ENCODE measurements at places on chromosomes 11 and 22.

DNA sequence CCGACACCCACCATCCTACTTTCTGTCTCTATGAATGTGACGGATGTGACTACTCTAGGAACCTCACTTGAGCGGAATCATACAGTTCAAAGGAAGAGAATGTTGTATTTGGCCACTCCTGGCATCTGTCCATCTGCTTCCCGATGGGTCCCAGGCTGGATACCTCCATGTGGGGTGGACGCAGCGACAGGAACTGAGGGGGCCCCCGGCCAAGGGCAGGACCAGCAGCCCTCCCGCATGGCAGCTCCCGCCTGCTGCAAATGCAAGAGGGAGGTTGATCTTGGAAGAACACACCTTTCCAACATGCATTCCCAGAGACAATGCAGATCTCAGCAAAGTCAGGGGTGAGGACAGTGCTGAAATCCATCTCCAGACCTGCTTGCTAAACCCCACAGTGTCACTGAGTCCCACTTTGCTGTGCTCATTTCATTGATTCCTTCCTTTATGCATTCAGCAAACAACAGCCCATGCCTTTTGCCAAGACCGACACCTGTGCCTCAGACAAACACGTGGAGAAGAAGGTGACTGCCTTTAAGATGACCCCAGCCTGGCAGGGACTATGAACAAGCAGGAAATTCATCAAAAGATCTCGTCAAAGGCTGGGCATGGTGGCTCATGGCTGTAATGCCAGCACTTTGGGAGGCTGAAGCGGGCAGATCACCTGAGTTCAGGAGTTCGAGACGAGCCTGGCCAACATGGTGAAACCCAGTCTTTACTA lies 246.2 kb downstream of the CTTN start:
- no peak for DNase-seq

- DNase-seq, result peak; percentile 67
These were observed 862 bp upstream of the CENATAC start for GRCh38 chr11:118996926-118997626.

DNA sequence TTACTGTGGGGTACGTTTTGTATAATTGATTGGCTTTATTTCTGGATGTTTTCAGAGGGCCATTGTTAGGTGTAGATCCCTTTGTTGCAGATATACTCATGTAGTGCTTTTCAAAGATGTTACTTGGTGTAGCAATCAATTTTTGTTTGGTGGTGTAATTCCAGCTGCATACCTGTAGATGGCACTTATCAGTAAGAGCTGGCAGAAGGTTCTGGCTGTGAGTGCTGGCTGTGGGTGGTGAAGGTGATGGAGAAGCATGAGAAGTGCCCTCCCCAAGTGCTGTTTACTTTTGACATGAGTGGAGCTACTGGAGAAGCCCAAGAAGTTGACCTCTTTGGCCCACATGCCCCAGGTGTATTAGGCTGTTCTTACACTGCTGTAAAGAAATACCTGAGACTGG lies 1074.9 kb downstream of the FAM181B start:
- peak; percentile 1 for DNase-seq

GRCh38 chr11:86335131-86335767 lies 33.2 kb downstream of the HIKESHI start:
- no peak for DNase-seq

- DNase-seq, result no peak
These were observed 876 bp upstream of the UBE2L6 start for GRCh38 chr11:57568330-57568766.

DNA sequence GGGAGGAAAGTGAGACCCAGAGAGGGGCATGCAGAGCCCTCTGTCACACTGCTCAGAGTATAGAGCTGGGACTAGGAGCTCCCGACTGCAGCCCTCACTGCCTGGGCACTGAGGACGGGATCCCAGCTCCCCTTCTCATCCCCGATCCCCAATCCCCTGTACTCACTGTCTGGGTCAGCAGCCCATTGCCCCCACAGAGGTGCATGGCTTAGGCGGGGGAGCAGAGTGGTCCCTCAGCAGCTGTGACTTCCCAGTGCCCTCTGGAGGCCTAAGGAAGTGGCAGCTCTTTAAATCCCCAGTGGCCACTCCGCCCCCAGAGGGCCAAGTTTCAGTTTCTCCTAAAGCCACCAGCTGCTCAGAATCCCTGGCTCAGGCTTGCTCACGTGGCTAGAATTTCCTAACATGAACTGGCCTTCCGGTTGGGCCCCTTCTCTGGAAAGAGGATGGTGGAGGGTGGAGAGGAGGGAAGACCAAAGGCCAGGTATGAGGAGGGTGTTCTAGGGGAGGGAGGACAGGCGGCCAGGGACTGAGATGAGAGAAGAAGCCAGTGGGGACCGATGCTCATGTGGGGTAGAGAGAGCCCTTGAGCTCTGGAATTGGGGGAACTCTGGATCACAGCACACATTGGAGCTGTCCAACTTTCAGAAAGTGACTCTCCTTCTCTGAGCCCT lies at the start of gene BATF2:
BATF2 (minus strand) TSS at position 262 of the 671 bp plus-strand sequence; CDS start at position 205, 57 bp downstream.
- DNase-seq, result no peak

DNA sequence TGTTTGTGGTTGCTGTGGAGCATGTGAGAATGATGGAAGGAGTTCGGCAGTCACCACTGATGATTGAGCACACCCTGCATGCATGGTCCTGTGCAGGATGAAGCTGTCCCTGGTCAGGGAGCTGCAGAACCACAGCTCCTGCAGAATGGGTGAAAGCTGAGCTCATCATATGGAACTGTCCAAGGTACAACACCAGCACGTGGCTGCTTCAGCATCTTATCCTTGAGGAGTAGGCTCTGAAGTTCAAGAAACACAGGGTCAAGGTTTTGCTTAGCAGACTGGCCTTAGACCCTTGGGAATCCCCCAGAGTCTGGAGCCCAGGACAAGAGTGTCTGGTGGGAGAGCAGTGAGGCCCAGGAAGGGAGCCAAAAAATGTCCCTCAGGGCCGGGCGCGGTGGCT lies 182.4 kb upstream of the LARGE1 start:
- no peak for DNase-seq

GRCh38 chr22:33028234-33028633 lies 29.9 kb downstream of the SYN3 start:
- DNase-seq, result no peak

GRCh38 chr11:20278727-20279126 lies 84.8 kb upstream of the HTATIP2 start:
- DNase-seq, result no peak

- no peak for DNase-seq
These were observed 1121.8 kb downstream of the TBC1D22A start for GRCh38 chr22:47884200-47884599.

GRCh38 chr22:43136255-43136654 lies 6.9 kb downstream of the MCAT start:
- peak; percentile 21 for DNase-seq

DNA sequence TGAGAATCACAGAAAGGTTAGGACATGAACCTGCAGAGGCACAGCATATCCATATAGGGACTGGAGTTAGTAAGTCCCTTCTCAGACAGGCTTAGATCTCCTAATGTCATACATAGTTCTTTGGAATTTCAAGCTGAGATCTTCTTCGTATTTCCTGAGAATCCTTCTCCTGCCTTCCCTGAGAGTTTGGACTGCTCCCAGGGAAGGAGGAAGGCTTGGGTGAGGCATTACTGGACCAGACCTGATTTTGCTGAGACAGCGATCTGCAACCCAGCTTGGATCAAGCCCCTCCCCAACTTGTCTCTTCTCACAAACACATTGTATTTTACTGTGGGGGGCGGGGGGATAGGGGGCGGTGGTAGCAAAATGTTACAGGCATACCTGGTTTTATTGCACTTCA lies 108.5 kb downstream of the TSPAN18 start:
- DNase-seq, result no peak

DNA sequence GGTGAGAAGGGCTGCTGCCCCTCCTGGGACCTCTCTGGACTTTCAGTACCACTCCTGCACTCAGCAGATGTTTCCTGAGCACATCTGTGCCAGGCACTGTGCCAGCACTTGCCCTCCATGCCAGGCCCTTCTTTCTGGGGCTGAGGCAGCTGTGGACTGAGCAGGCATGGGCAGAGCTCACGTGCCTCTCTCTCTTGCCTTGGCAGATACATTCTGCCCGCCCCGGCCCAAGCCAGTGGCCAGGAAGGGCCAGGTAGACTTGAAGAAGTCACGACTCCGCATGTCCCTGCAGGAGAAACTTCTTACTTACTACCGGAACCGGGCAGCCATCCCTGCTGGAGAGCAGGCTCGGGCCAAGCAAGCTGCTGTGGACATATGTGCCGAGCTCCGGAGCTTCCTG lies 8.3 kb upstream of the ATF4 start:
- DNase-seq, result no peak

- no peak for DNase-seq
These were observed 65.7 kb upstream of the NUP50 start for GRCh38 chr22:45098056-45098455.

DNA sequence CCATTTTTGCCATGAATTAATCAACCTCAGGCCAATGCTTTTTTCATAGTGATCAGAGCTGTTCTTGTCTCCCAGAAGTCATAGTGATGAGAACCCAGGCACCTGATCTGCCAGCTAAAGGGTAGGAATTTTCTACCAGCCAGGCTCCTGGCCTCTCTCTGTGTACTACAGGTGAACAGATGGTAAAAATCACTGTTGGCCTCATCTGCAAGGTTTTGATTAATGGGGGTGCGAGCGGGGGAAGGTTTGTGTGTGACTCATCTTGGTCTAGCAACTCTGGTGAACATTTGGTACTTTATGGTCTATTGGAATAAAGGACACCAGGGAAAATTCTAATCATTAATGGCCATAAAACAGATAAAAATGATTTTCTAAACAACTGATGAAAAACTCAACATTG lies 14.4 kb upstream of the APOL4 start:
- no peak for DNase-seq

- no peak for DNase-seq
These were observed 35.0 kb upstream of the OR9G4 start for GRCh38 chr11:56783448-56784041.

DNA sequence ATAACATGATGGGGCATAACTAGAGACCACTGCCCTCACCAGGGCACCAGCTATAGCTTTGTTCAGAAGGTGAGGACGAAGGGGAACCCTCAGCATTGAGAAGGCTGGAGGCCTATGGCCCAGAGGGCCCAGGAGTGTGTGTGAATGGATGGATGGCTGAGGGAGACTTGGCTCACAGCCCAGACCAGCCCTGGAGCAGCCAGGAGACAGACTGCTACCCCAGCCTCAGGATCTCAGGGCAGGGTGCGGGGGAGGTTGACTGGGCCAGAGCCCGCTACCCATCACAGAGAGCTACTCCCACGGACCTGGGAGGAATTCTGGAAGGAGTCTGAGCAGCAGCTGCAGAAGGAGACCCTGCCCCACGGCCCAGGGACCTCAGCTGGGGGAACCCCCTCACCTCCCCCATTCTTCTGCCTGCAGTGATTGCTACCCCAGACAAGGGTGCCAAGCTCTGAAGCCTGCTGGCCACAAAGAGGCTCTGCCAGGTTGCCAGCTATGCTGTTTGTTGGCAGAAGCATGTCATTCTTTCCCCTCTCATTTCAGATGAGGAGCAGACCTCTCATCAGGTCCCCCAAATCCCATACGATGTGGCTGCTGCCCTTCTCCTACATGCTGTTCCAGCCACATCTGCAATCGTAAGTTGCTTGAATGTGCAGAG lies 5.4 kb upstream of the CSDC2 start:
- no peak for DNase-seq

GRCh38 chr11:83809274-83809673 lies 523.1 kb upstream of the CCDC90B start:
- DNase-seq, result no peak

GRCh38 chr11:13214276-13214675 lies 63.3 kb upstream of the BMAL1 start:
- DNase-seq, result no peak

DNA sequence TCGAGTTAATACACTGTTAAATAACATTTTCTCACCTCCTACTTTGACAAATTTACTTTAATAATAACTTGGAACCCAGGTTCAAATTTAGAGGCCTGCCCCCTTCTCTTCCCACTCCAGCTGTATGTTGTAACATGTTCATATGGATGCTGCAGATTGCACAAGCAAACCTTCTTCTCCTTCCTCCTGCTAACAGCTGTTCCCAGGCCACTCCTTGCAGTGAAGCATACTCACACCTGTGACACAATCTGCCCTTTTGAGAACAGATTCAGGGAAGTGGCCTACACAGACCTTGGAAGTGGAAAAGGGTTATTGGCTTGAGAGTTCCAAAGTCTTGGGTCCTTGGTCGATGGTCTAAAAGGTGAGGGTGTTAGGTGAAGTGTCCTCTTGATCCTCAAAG lies 131.9 kb downstream of the TEAD1 start:
- DNase-seq, result no peak

DNA sequence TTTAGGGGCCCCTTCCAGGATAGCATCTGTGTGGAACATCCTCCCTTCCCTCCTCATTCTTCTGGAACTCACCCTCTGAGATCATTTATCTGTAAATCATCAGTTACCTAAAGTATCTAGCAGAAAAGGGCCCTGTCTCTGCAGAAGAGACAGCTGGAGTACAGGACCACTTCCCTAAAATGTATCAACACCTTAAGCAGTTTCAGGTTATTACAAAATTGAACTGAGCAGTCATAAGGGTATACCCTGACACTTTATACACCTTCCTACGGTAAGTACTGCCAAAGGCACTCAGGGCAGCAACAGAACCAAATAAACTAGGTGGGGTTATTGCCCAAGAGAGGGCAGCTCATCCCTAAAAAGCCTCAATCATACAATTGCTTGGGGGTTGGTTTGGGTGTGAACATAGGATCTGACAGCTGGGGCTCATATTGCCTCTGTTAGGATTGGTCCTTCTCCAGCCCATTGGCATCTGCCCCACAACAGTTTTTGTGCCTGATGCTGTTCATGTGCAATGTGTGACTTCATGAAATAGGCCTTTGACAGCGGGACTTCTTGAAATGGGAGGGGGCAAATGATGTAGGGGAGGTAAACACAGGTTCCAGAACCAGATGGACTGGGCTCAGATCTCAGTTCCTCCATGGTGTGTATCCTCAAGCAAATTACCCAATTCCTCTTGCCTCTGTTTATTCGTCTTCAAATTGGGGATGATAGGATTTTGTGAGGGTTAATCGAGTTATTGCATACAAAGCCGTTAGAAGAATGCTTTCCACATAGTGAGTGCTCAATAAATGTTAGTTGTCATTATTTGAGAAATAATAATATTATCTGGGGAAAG lies 2.9 kb downstream of the POU2AF3 start:
- no peak for DNase-seq

DNA sequence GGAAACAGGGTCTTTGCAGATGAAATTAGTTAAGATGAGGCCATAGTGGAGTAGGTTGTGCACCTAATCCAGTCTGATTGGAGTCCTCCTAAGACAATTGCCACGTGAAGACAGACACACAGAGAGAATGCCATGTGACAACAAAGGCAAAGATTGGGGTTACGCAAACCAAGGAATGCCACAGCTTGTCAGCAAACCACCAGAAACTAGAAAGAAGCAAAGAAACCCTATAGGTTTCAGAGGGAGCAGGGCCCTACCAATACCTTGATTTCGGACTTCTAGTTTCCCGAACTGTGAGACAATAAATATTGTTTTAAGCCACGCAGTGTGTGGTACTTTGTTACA lies 8.2 kb upstream of the LAYN start:
- no peak for DNase-seq

DNA sequence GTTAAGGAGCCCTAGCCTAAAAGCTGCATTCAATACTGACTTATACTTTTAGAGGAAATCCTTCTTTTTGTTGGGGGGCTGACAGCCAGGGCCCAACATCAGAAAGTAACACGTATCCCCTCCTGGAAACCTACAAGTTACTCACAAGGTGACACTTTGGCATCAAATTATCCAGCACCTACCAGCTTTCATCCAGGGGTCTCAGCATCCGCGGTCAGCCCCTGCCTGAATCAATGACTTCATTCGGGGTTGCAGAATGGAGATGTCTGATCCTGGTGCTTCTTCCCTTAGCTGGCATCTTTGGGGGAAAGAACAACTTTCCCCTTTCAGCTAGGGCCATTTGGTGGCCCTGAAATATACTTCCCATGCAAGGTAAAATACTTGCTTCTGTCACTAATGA lies 5.3 kb upstream of the NAP1L4 start:
- no peak for DNase-seq

- DNase-seq, result no peak
These were observed 8.6 kb upstream of the MIAT start for GRCh38 chr22:26648528-26649388.

Data from stimulated activated CD4-positive, alpha-beta T cell treated with anti-CD3 and anti-CD28 coated beads, Interleukin-1b, Interleukin-23, amount 100 ng/mL, for 48 hours (primary cell).